Aorta (tissue), 5 donors: ENCODE measurements at places on chromosomes 5 and 9. TPM values are rescaled to one million over a fixed set of nuclear protein-coding genes. Genes with fewer than 3 reads are reported as not detected.
A peak's percentile ranks its signal among the peaks of the same experiment; 100 is the strongest.

The TAF11L5 gene
- total RNA-seq = not detected

GRCh38 chr9:128818839-128819715 lies 777 bp downstream of the ENDOG start:
- peak overlapping the region; percentile 34 for H3K27ac ChIP-seq
- peak; percentile 83 for DNase-seq
- H3K4me3 ChIP-seq = peak overlapping the region; percentile 34
- H3K4me1 ChIP-seq = no peaks in the 10 kb centered on the region

DNA sequence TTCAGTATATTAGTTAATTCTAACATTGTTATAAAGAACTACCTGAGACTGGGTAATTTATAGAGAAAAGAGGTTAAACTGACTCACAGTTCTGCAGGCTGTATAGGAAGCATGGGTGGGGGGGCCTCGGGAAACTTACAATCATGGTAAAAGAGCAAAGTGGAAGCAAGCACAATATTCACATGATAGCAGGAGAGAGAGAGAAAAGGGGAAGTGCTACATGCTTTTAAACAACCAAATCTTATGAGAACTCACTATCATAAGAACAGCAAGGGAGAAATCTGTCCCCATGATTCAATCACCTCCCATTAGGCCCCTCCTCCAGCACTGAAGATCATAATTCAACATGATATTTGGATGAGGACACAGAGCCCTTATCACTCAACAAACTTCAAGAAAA lies 324.9 kb downstream of the ZNF608 start:
- no peaks in the 10 kb centered on the region for H3K4me1 ChIP-seq
- no peak overlapping the region for H3K4me3 ChIP-seq
- DNase-seq = no peak
- H3K36me3 ChIP-seq = no peaks in the 10 kb centered on the region
- no peaks in the 10 kb centered on the region for H3K27me3 ChIP-seq

DNA sequence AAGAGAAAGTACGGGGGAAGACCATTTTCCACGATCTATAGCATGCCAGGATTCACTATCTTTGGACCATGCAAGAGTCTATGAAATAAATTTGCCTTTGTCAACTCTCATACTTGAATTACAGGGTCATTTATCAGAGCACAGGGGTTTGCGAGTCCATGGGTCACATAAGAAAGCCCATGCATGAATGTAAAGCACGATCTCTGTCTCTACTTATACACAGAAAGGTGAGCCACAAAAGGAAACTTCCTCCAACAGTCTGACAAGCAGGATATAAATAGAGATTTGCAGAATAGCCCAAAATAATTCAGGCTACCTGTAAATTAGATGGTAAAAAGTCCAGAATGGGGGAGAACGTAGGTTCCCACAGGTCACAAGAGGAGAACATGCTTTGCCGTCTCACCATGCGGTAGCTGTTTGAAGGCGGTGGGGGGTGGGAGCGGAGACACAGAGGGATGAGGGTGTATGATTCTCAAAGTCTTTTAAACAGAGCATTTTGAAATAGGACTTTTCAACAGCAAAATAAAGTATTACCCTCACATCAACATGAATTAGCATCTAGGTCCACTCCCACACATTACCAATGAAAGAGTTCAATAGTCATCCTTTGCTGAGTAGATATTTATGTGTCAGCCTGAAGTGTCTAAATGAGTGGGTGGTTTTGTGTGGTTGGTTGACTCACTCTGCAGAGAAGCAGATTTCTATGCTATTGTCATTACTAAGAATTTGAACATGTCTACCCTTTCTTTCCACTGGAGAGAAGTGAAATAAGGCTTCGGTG lies 279.7 kb downstream of the EBF1 start:
- H3K36me3 ChIP-seq = no peaks in the 10 kb centered on the region
- H3K4me1 ChIP-seq = peaks cover 3% of the 10 kb centered on the region
- H3K27ac ChIP-seq = no peak overlapping the region
- DNase-seq = no peak
- no peak overlapping the region for H3K4me3 ChIP-seq
- no peaks in the 10 kb centered on the region for H3K27me3 ChIP-seq

DNA sequence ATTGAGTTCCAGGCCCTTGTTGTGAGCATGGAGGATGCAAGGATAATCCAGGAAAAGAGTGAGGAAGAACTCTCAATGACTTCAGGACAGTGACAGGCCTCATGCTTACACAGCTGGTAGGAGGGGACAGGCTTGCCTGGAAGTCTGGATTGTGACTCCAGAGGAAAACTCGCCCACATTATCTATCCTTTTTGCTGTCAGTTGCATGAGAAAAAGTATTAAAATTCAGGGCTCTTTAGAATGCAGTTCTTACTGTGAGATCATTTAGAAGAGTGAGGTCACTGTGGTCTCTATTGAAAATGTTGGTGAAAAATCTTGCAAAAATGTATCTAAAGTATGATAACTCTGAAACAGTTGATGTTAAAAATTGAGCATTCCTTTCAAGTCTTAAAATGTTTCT lies 30.5 kb downstream of the NTRK2 start:
- no peaks in the 10 kb centered on the region for H3K4me1 ChIP-seq
- DNase-seq = no peak
- H3K4me3 ChIP-seq = no peak overlapping the region
- no peak overlapping the region for H3K27ac ChIP-seq

The MCIDAS gene
- total RNA-seq = 0.26 TPM

- no peak overlapping the region for H3K4me3 ChIP-seq
- H3K27me3 ChIP-seq = no peaks in the 10 kb centered on the region
- no peak overlapping the region for H3K27ac ChIP-seq
- no peak for DNase-seq
Observed at GRCh38 chr9:14418941-14419937, 105.3 kb upstream of the NFIB start.

The LIX1 gene
- total RNA-seq = not detected

The IL5 gene
- not detected for total RNA-seq

GRCh38 chr5:176863041-176863764 lies 35.9 kb downstream of the HK3 start:
- H3K27ac ChIP-seq = no peak overlapping the region
- H3K27me3 ChIP-seq = no peaks in the 10 kb centered on the region
- no peaks in the 10 kb centered on the region for H3K4me1 ChIP-seq
- no peak for DNase-seq
- no peak overlapping the region for H3K4me3 ChIP-seq

DNA sequence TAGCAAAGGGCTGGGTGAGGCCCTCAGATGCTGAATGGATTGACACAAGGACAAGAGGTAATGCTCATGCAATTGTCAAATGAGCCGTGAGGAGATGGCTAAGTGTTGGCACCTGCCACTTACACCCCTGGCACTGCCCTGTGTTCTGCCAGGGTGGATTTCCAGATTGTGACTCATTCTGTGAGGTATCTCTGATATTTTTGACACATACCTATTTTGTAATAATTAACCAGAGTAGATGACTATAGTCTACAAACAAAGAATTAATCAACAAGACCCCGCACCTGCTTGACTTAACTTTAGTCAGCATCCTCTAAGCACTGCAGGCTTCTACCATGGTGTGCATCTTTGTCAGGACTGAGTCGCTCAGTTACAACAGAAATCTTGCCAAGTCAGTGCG lies 200.8 kb downstream of the DIRAS2 start:
- no peaks in the 10 kb centered on the region for H3K36me3 ChIP-seq
- H3K27ac ChIP-seq = no peak overlapping the region
- no peaks in the 10 kb centered on the region for H3K27me3 ChIP-seq
- DNase-seq = no peak
- H3K4me3 ChIP-seq = no peak overlapping the region

- no peak overlapping the region for H3K4me3 ChIP-seq
- H3K4me1 ChIP-seq = no peaks in the 10 kb centered on the region
- H3K27ac ChIP-seq = no peak overlapping the region
- DNase-seq = no peak
- no peaks in the 10 kb centered on the region for H3K27me3 ChIP-seq
Observed at GRCh38 chr9:132288966-132289365, 65.8 kb downstream of the SETX start.

DNA sequence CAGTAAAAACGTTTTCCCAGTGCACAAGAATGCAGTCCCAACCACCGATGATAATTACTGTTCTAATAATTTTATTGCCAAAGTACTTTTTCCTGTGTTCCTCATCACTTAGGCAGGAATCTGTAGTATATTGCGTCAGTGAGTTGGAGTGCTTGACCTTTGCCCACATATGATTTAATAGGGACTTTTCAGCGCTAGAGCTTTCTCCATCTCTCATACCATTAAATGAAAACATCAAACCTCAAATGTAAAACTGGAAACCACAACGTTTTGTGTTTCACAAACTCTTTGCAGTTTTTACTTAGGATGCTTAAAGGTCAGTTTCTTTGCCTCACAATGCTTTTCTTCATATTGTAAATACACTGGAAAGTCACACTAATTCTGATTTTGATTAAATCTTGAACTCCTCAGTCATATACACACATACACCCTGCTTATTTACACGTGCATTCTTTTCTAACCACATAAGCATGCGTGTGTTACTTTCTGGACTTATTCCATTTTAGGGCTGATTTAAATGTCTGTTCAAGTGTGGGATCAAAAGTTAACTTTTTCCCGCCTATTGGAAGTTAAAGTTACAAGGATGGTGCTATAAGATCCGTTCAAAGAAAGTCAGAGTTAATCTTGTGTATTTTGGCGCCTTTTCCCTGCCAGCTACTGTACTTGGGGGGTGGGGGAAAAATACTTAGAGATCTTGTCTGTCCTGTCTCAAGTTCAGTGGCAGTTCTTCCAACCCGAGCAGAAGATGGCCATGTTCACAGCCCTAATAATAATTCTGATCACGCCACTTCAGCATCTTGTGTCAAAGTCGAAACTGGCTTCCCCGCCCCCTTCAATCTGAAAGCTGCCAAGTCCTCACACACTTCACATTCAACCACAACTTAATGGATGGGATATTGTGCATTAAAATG lies 6.6 kb upstream of the NFIB start:
- no peaks in the 10 kb centered on the region for H3K36me3 ChIP-seq
- H3K27me3 ChIP-seq = no peaks in the 10 kb centered on the region
- DNase-seq = no peak
- H3K4me1 ChIP-seq = no peaks in the 10 kb centered on the region
- peak overlapping the region; percentile 16 for H3K27ac ChIP-seq
- peak overlapping the region; percentile 51 for H3K4me3 ChIP-seq

GRCh38 chr5:178227138-178227659 lies 5.4 kb downstream of the PHYKPL start:
- H3K27me3 ChIP-seq = no peaks in the 10 kb centered on the region
- no peaks in the 10 kb centered on the region for H3K36me3 ChIP-seq
- DNase-seq = no peak

The PCDHA9 gene
- 0.13 TPM for total RNA-seq

- H3K36me3 ChIP-seq = no peaks in the 10 kb centered on the region
- no peak overlapping the region for H3K27ac ChIP-seq
- H3K4me3 ChIP-seq = no peak overlapping the region
- H3K27me3 ChIP-seq = no peaks in the 10 kb centered on the region
- DNase-seq = no peak
- H3K4me1 ChIP-seq = no peaks in the 10 kb centered on the region
Observed at GRCh38 chr5:36870399-36871040, 6.0 kb upstream of the NIPBL start.

The BTNL8 gene
- 0.30 TPM for total RNA-seq

The B4GALT1 gene
- total RNA-seq = 74.5 TPM

DNA sequence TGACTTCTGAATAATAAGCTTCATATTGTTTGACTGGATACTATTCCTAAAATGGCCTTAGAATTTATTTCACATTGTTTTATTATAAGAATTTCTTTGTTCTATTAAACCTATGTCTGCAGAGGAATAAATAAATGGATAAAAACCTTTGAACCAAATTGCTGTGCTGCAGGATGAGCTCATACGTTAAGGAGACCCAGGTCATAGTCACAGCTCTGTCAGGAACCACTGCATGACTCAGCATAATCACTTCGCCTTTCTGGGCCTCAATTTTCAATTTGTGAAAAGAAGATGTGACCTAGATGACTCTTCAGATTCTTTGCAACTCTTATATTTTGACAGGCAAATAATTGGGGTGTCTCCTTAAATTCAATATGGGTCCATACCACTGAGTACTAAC lies 36.7 kb upstream of the HMHB1 start:
- no peaks in the 10 kb centered on the region for H3K36me3 ChIP-seq
- H3K27ac ChIP-seq = no peak overlapping the region
- H3K27me3 ChIP-seq = no peaks in the 10 kb centered on the region
- DNase-seq = no peak
- no peak overlapping the region for H3K4me3 ChIP-seq
- H3K4me1 ChIP-seq = no peaks in the 10 kb centered on the region

The TCF7 gene
- total RNA-seq = 4.4 TPM

DNA sequence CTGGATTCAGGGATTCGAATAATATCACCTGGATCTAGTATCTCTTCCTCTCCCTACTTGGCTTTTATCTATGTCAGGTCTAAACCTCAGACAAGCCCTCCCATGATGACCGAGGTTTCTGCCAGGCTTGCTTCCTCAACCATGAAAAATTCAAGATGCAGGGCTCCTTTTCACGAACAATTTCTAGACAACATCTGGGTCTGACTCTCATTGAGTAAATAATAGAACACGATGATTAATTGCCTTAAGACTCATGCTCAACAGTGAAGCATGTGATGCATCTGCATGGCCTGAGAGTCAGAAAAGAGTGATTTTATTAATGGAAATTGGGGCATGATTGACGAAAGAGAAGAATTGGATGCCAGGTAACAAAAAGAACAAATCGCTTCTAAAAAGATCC lies 277.2 kb upstream of the ZNF608 start:
- no peak for DNase-seq
- H3K27me3 ChIP-seq = no peaks in the 10 kb centered on the region
- H3K4me3 ChIP-seq = no peak overlapping the region

GRCh38 chr9:137314561-137315560 lies 12.8 kb upstream of the NRARP start:
- no peaks in the 10 kb centered on the region for H3K27me3 ChIP-seq
- H3K4me1 ChIP-seq = no peaks in the 10 kb centered on the region
- H3K36me3 ChIP-seq = no peaks in the 10 kb centered on the region
- peak; percentile 50 for DNase-seq
- H3K4me3 ChIP-seq = no peak overlapping the region
- no peak overlapping the region for H3K27ac ChIP-seq

DNA sequence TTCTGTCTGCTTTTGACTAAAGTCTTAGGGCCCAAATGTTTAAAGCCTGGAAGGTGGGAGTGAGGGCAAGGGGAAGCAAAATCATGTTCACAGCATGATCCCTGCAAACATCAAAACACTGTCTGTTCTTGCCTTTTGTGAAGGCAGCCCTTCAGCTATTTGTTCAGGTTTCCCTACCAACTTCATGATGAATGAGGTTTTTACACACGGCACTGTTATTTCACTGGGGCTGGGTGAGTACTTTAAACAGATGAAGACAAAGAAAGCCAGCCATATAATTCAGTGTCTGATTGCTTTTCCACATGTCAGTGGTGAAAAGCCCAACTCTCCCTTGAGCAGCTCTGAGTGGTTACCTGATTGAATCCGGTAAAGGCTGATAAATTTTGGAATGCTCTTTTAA lies 224.7 kb upstream of the GRAMD2B start:
- H3K27me3 ChIP-seq = no peaks in the 10 kb centered on the region
- H3K27ac ChIP-seq = no peak overlapping the region
- no peaks in the 10 kb centered on the region for H3K36me3 ChIP-seq
- H3K4me1 ChIP-seq = no peaks in the 10 kb centered on the region

DNA sequence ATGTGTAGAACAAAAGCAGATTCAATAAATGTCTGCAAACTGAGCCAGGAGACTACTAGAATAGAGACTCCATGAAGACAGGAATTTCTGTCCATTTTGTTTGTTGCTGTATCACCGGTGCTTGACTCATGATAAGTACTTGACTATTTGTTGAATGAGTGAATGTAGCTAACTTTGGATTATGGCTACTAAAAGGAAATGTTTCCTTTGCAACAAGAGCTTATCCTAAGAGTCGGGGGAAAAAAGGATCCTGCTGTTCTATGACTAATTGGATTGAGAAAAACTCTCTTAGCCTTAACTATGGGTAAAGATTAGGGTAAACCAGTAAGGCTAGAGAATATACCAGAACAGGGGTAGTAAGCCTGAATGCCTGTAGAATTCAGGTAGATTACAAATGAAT lies 3.5 kb downstream of the PAIP1 start:
- peaks cover 12% of the 10 kb centered on the region for H3K4me1 ChIP-seq
- no peak overlapping the region for H3K4me3 ChIP-seq
- H3K27ac ChIP-seq = no peak overlapping the region
- no peaks in the 10 kb centered on the region for H3K27me3 ChIP-seq
